ENCODE measurements at places on chromosomes 3 and 15.

- DNase-seq, result no peak
Observed at GRCh38 chr3:21256932-21257331, 494.1 kb downstream of the ZNF385D start.

DNA sequence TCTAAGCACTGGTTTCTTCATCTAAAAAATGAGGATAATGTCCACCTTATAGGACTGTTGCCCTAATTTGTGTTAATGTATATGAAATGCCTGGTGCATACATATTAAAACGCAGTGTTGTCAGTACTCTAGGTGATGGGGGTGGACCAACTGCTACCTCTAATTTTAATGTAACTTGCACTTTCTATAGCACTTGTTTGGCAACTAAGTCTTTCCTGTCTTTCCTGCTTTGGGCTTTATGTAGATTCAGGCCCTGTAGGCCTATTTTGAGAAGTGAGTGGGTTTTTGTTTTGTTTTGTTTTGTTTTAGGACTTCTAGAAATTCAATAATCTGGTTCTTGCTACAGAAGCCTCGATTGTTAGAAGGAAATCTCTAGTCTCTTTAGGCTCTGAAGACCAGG lies 21.2 kb downstream of the SLC7A14 start:
- no peak for DNase-seq

DNA sequence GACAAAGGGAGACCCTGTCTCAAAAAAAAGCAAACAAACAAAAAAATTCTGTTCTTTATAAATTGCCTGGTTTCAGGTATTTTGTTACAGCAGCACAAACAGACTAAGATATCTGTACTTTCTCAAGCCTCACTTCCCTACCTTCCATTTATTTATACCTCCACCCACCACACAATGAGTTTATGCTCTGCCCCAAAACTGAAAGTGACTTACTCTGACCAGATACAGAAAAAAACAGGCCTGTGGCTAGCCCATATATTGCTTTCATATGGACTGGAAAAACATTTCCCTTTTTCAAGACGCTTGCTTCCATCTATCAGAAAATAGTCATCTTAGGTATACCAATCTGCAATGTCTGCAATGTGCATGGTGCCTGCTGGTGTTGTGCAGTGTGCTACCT lies 8.7 kb upstream of the GPD1L start:
- no peak for DNase-seq

DNA sequence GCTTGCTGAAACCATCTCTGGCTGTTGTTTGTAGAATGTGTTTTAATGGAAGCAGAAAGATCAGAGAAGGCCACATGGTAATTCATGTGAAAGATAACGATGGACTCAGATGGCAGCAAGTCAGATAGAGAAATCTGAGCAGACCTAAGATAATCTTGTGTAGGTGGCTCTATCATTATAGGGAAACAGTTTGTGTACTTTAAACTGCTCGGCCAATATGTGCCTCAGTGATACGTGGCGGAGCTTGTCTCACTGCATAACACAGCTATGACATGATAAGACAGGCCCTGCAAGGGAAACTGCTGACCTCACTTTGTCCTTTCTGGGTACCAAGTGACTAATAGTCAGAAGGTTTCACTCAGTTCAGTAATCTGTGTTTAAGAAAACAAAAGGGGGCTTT lies 51.0 kb downstream of the MME start:
- DNase-seq, result no peak

GRCh38 chr3:125165948-125166553 lies 46.5 kb downstream of the SLC12A8 start:
- no peak for DNase-seq

GRCh38 chr3:86595696-86596095 lies 395.3 kb downstream of the VGLL3 start:
- DNase-seq, result no peak

- no peak for DNase-seq
Observed at GRCh38 chr3:37229740-37230139, 55.4 kb upstream of the LRRFIP2 start.

GRCh38 chr3:99808163-99808794 lies 9.4 kb upstream of the CMSS1 start:
- peak; percentile 23 for DNase-seq

DNA sequence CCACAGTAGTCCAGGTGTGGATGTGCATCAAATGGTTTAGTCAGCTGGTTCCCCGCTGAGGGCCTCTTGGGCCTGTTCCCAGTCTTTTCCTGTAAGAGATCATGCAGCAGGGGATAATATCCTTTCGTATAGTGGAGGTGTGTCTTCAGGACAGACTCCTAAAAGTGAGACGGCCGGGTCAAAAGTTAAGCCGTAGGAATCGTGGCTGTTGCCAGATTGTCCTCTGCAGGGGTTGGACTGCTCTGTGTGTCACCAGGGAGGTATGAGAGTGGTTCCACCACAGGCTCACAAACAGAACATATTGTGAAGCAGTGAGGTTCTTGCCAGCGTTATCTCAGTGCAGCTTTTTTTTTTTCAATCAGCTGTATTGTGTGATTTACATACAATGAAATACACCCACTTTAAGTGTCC lies 95.0 kb downstream of the VGLL4 start:
- no peak for DNase-seq

DNA sequence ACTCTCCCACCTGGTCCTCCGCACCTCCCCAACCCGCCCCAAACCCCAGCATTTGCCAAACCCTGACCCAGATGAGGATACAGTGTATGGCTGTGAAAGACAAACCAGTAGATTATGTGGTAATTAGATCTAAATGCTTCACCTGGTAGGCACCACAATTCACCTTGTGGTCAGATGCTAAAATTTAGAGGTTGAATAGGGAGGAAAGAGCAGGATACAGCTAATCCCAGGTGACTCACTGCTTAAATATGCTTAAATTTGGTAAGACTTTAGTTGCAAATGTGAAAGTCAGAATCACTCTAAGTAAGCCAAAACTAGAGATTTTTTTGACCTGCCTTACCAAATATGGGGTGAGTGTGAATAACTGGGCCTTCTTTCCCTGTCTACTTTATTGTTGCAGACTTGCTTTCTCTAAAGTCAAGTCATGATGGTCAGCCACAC lies 105.5 kb downstream of the MME start:
- no peak for DNase-seq

DNA sequence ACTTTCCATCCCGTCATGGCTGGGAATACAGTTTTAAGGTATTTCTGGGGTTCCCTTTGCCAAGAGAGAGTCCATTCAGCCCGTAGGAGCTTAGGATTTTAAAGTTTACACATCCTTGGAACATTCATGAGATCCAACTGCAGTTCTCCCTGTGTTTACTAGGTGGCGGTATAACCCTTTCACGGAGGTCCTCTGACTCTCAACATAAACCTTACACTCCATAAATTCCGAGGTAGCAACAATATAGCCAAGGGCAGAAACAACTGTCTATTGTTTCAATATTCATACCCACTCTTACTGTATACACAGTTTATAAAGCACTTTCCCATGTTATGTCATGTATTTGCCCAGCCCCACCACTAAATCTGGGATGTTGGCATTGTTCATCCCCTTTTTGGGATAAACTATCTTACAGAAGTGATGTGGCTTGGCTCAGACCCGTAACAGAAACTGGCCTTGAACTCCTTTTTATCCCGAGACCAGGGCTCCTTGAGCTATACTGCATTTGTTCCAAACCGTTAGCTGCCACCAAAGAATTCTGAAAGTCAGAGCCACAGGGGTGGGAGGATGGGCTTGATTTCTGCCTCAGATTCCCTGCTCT lies 69.2 kb upstream of the COL6A5 start:
- no peak for DNase-seq

DNA sequence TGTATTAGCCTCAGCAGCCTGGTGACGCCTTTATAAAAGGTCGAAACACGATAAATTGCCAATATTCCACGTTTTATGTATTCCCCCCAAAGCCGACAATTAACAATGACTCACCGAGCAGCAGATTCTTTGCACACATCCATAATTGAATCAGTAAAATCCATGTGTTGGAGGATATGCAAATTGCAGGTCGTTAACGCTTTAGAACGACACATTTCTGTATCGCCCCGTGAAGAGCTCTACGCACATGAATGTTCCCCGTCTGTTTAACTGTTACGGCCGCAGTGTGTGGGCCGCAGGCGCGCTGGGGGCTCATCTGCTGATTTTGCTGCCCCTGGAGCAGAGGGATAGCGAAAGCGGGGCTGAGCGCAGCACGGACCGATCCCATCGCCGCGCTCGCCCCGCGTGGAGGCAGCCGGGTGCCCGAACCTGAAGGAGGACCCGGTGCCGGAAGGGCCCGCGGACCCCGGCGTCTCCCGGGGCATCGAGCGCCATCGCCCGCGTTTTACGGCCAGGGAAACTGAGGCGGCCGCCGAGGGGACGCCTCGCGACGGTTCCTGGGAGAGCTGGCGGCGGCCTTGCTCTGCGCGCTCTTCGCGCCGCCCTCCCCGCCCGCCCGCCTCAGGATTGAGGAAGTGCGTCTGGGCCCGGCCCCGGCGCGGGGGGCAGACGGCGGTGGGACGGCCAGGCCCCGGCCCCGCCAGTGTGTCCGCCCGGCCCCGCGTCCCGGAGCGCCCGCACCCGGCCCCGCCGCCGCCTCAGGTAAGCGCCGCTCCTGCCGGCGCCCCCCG lies at the start of gene LRRK1:
Gene LRRK1 (plus strand): TSS at position 668 of the 791 bp plus-strand sequence. CDS start 5,276 bp downstream, outside the sequence.
- DNase-seq, result no peak

DNA sequence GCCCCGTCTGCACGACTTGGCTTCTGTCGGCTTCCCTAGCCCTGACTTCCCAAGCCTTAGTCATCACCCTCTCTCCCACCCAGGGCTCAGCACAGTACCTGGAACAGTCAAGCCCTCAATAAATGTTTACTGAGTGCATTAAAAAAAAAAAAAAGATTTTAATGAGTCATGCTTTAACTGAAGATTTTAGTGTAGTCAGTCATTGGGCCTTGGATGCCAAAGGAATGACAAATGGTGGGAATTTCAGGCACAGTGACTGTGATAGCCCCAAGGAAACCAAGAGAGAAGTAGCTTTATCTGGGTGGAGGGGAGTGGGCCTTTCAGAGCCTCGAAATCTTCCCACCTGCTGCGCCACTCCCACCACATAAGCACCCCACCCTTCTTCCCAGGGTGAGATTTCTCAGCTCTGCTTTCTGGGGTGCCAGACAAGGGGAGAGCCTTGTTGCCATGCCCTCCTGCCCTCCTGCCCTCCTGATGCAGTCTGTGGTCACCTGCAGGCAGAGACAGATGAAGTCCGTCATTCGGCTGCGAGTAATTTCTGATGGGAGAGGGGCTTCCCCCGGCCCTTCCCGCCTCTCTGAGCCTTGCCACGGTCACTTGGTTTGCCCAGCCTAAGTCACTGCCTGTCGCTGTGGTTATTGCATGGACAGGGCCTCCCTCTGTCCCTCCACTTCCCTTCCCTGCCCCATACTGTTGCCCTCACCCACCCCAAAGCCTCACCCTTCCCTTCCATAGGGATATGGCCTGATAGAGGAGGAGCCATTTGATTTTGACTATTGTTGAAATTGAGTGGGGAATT lies 41.8 kb downstream of the SMAD3 start:
- no peak for DNase-seq

GRCh38 chr15:68228143-68228970 lies 1.2 kb downstream of the CLN6 start:
- no peak for DNase-seq

DNA sequence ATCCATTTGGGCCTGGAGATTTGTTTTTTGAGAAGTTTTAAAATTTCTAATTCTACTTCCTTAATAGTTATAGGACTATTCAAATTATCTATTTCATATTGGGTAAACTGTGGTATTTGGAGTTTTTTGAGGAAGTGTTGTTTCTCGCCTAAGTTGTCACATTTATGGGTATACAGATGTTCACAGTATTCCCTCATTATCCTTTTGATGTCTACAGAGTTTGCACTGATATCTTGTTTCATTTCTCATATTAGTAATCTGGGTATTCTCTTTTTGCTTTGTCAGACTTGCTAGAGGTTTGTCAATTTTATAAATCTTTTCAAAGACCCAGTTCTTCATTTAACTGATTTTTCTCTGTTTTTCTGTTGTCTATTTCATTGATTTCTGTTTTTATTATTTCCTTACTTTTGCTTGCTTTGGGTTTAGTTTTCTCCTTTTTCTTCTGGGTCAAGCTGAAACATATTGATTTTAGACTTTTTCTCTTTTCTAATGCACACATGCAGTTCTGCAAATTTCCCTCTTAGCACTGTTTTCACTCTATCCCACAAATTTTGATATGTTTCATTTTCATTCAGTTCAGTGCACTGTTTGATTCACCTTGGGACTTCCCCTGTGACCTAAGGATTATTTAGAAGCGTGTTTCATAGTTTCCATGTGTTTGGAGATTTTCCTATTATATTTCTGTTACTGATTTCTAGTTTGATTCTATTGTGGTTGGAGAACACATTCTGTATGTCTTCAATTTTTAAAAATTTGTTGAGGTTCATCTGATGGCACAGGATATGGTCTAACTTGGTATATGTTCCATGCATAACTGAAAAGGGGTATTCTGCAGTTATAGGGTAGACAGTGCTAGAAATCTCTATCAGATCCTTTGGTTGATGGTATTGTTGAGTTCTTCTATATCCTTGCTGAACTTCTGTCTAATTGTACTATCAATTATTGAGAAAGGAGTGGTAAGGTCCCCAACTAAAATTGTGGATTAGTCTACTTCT lies 79.6 kb downstream of the SUMF1 start:
- DNase-seq, result no peak

GRCh38 chr15:52288051-52288942 lies 7.3 kb downstream of the MYO5C start:
- no peak for DNase-seq

DNA sequence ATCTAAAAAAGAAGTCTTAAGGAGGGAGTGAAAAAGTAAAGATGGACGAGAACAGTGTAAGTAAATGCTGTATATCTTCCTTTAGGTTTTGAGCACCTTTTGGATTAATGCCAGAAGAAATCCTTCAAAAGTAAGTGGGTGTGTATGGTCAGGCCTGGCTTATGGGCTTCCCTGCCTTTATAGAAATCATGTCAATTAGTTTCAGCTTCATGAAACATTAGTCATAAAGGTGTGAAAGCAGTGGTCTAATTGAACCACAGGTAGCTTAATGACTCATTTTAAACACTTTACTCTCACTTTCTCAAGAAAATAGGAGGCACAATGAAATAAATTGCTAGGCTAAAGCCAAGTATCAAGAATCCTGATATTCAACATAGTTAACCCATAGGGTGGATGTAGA lies 467.4 kb upstream of the DPPA4 start:
- DNase-seq, result no peak

DNA sequence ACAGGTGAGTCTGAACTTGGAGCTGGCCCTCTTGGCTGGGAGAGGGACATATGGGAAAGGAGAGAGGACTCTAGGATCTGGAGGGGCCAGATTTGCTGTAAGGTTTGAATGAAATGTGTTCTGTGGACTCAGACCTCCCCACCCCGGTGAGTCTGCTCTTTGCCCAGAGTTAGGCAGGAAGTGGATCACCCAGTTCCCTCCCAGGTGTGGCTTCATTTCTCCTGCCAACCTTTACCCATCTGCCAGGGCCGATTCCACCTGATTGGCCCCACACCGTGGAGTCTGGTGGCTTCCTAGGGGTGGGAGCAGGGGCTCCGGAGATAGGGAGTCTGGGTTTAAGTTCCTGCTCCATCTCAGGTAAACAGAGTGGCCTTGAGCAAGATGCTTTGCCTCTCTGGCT lies 25.5 kb downstream of the CD276 start:
- DNase-seq, result no peak

- no peak for DNase-seq
Observed at GRCh38 chr3:182892226-182892625, 88.1 kb downstream of the DCUN1D1 start.
